Upper lobe of right lung (tissue), 1 donor: ENCODE measurements at places on chromosomes 16 and 17. TPM values are rescaled to one million over a fixed set of nuclear protein-coding genes. Genes with fewer than 3 reads are reported as not detected.

Gene GOT2
- total RNA-seq = 51.6 TPM

Gene C16orf54
- 7.3 TPM for total RNA-seq

Gene EVPLL
- 1.8 TPM for total RNA-seq

GRCh38 chr16:55035029-55035428 is 104.4 kb downstream of the IRX5 start:
- H3K4me1 ChIP-seq = no peaks in the 10 kb centered on the region
- no peak overlapping the region for H3K4me3 ChIP-seq
- no peak overlapping the region for H3K27ac ChIP-seq
- no peaks in the 10 kb centered on the region for H3K36me3 ChIP-seq
- no peak for DNase-seq
- no peaks in the 10 kb centered on the region for H3K27me3 ChIP-seq

Gene CCL3
- 9.9 TPM for total RNA-seq

DNA sequence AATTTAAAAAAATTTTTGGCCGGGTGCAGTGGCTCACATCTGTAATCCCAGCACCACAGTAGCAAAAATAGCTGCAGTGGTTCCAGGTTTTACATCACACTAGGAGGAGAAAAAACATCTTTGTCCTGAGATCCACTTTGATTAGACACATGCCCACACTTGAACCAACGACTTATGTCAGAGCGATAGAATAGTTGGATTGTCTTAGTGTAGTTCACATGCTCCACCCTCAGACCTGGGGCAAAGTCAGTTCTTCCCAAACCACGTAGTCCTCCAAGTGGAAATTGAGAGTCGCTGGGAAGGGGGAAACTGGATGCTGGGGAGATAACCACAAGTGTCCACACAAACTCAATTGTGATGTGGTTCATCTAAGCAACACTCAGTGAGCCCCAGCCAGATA is 11.4 kb upstream of the ITGAM start:
- H3K27me3 ChIP-seq = no peaks in the 10 kb centered on the region
- DNase-seq = no peak
- H3K27ac ChIP-seq = no peak overlapping the region
- no peaks in the 10 kb centered on the region for H3K4me1 ChIP-seq
- H3K36me3 ChIP-seq = no peaks in the 10 kb centered on the region

DNA sequence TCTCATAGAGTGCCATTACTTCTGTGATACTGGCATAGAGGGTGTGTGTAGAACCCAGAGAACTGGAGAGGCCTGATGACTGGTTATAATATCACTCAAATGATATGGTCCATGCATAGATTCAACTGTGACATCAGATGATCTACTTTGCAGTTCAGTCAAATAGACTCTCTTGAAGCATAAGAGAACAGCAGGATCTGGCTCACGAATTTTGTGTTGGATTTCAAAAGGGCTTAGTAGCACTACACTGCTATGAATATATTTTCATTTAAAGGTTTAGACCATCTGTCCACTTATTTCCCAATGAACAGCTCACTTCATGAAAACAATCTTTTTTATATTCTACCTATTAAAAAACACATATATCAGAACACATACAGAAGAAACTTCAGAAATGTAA is 119.7 kb downstream of the KIF2B start:
- no peak overlapping the region for H3K4me3 ChIP-seq
- DNase-seq = no peak
- H3K27ac ChIP-seq = no peak overlapping the region
- H3K27me3 ChIP-seq = no peaks in the 10 kb centered on the region

Gene RANBP10
- total RNA-seq = 19.2 TPM

- H3K36me3 ChIP-seq = peaks cover 4% of the 10 kb centered on the region
- H3K4me1 ChIP-seq = peaks cover under 1% of the 10 kb centered on the region
- no peak overlapping the region for H3K27ac ChIP-seq
- DNase-seq = peak; percentile 58
- H3K4me3 ChIP-seq = no peak overlapping the region
- no peaks in the 10 kb centered on the region for H3K27me3 ChIP-seq
These were observed 14.2 kb downstream of the SLX4 start for GRCh38 chr16:3597226-3597625.

- H3K4me1 ChIP-seq = no peaks in the 10 kb centered on the region
- no peak overlapping the region for H3K27ac ChIP-seq
- H3K4me3 ChIP-seq = no peak overlapping the region
- DNase-seq = no peak
These were observed 8.1 kb downstream of the MYOCD start for GRCh38 chr17:12673788-12674187.

DNA sequence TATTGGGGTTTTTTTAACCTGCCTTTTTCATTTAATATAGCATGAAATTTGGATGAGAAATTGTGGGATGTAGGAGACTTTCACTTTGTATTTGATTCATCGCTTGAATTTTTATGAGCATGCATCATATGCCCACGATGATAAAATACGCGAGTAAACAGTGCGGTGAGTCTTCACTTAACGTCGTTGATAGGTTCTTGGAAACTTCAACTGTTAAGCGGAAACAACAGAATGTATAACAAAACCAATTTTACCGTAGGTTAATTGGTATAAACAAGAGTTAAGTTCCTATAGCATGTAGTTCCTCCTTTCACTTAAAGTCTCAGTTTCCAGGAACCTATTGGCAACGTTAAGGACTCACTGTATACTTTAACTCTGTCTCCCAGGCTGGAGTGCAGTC is 28.7 kb downstream of the MMP15 start:
- H3K27ac ChIP-seq = no peak overlapping the region
- H3K27me3 ChIP-seq = no peaks in the 10 kb centered on the region
- no peak for DNase-seq
- no peaks in the 10 kb centered on the region for H3K4me1 ChIP-seq
- no peaks in the 10 kb centered on the region for H3K36me3 ChIP-seq

- H3K4me3 ChIP-seq = no peak overlapping the region
- no peaks in the 10 kb centered on the region for H3K27me3 ChIP-seq
- H3K4me1 ChIP-seq = no peaks in the 10 kb centered on the region
- no peak for DNase-seq
- peaks cover 89% of the 10 kb centered on the region for H3K36me3 ChIP-seq
These were observed 94.1 kb downstream of the CYTH1 start for GRCh38 chr17:78687944-78688343.

- H3K4me3 ChIP-seq = no peak overlapping the region
- H3K27me3 ChIP-seq = no peaks in the 10 kb centered on the region
- peaks cover 12% of the 10 kb centered on the region for H3K4me1 ChIP-seq
These were observed 49.6 kb downstream of the PLD6 start for GRCh38 chr17:17156511-17156910.

DNA sequence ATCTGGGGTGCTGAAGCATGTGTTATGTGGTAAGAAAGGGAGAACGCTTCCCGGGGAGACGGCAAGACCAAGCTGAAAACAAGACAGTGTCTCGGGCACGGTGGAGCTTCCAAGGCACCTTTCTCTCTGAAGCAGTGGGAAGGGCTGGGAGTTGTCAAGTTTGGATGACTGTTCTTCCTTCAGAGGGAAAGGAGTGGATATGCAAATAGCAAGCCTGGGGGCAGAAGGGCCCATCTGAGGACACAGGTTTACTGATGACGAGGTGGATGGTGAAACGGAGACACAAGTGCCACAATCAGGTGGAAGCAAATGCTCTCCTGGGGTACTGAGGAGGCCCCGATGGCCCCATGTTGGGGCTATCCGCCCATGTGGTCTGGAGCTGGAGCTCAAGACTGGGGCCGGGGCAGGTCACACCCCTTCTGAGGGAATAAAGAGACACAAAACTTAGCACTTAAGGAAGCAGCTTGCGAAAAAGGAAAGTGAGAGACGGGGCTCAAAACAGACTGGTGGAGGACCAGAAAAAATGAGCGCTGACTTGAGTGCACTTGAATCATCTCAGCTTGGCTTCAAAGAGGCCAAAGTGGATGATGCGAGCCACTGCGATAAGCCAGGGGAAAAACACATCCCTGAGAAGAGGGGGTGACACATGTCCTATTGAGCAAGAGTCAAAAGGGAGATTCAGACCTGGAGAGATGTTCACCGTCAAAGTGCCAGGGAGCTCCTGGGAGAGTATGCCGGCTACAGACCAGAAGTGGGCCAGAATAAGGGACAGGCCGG is 34.8 kb upstream of the MTSS2 start:
- peak overlapping the region; percentile 42 for H3K27ac ChIP-seq
- no peak for DNase-seq
- no peaks in the 10 kb centered on the region for H3K36me3 ChIP-seq
- H3K4me1 ChIP-seq = peaks cover 46% of the 10 kb centered on the region
- no peaks in the 10 kb centered on the region for H3K27me3 ChIP-seq

Gene OR3A2
- not detected for total RNA-seq

GRCh38 chr17:59814685-59815084 is 78.1 kb downstream of the TUBD1 start:
- H3K27me3 ChIP-seq = no peaks in the 10 kb centered on the region
- H3K4me1 ChIP-seq = peaks cover 4% of the 10 kb centered on the region
- H3K36me3 ChIP-seq = peaks cover 23% of the 10 kb centered on the region
- no peak overlapping the region for H3K4me3 ChIP-seq
- no peak for DNase-seq
- no peak overlapping the region for H3K27ac ChIP-seq

Gene RHBDL1
- 2.0 TPM for total RNA-seq

- H3K27ac ChIP-seq = no peak overlapping the region
- peaks cover 18% of the 10 kb centered on the region for H3K4me1 ChIP-seq
- H3K27me3 ChIP-seq = peaks cover 6% of the 10 kb centered on the region
- no peak for DNase-seq
These were observed 116.3 kb upstream of the FOXF1 start for GRCh38 chr16:86393907-86394626.

Gene CES1
- total RNA-seq = 293 TPM

- no peak overlapping the region for H3K27ac ChIP-seq
- DNase-seq = no peak
- H3K4me3 ChIP-seq = no peak overlapping the region
These were observed 928.7 kb upstream of the SOX9 start for GRCh38 chr17:71192039-71192555.

DNA sequence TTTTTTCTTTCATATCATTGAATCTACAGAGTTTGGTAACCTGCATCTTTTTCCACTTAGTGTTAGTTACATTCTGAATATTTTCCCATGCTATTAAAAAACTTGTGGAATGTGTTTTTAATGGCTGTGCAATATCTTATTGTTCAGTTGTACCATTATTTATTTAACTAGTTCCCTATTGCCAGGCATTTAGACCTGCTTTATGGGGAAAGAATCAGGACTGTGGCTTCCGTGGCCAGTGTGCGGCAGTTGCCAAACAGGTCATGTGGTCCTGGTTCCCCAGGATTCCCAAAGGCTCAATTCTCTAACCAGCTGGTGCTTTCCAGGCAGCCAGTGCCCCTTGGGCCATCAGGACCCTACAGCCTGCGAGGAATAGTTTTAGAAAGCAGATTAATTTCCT is 30.8 kb downstream of the NDEL1 start:
- H3K27ac ChIP-seq = no peak overlapping the region
- DNase-seq = no peak
- H3K4me1 ChIP-seq = peaks cover 18% of the 10 kb centered on the region

GRCh38 chr17:82338858-82339633 is 5.5 kb upstream of the SECTM1 start:
- peak overlapping the region; percentile 60 for H3K27ac ChIP-seq
- H3K4me1 ChIP-seq = peaks cover 26% of the 10 kb centered on the region
- no peaks in the 10 kb centered on the region for H3K27me3 ChIP-seq
- H3K4me3 ChIP-seq = peak overlapping the region; percentile 21

Gene ACSM2B
- total RNA-seq = not detected
